ENCODE measurements at places on chromosomes 3 and 15.
A peak's percentile ranks its signal among the peaks of the same experiment; 100 is the strongest.

DNA sequence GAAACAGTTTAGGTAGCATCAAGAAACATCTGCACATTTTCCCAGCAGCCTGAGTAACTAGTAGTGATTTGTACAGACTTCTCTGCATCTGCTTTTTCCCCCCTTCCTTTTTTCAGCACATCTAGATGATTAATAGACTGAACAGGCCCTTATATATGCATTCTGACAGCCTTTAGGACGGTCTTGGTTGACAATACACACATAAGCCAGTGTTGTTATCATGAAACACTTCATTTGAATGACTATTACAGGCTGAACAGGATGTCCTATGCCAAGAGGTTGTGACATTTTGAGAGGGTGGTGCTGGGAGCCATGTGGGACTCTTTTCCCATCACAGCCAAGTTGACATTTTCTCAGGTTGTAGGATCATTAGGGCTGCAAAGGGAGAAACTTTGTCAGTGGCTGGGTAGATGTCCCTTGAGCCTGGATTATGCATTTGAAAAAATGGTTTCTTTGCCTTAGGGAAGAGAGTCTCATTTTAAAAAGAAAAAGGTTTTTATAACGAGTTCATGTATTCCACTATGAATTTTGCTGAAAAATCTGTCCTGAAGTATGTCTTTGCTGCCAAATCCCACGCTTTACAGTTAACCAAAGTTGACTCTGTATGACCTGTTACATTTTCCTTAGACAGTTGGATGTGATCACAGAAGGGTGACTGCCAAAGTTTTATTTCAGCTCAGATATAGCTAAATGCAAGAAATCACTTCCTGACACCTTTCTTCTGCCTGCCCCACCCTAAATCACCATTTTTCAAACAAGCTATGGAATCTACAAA is 73.7 kb downstream of the FILIP1L start:
- no peak for DNase-seq

DNA sequence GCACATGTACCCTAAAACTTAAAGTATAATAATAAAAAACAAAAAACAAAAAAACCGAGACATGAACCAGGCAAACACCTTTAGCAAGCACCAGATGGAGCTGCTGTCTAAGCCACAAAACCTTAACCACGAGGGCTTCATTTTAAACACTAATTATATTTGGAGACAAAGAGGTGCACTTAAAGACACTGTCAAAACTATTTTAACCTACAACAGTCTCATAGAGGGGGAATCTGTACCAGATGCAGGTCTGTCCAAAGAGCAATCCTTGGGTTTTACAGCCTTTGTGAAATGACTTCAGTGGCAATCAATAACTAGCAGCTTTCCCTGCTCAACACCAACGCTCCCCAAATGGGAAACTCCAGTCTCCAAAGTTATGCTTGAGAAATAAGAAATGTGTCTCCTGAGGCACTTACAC is 115.7 kb upstream of the TSPAN3 start:
- DNase-seq = no peak

GRCh38 chr15:67358391-67358790 is 103.8 kb downstream of the IQCH start:
- no peak for DNase-seq

- DNase-seq = no peak
Observed at GRCh38 chr3:138824114-138824506, 10.6 kb downstream of the PIK3CB start.

DNA sequence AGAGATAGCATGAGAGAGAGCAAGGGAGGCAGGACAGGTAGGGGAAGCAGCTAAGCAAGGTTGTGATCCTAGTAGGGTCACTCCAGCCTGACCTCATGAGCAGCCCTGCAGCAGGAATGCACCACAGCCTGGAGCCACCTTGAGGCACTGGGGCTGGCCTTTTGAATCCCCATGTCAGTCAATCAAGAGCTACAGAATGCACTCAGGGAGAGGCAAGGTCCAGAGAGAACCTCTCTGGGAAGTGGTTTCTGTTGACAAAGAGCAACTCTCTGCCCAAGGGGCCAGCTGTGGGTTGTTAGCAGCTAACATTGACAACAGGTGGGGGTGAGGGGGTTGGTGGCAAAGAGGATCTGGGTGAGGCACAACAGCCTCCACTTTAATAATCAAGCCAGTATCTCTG is 54.6 kb downstream of the TRANK1 start:
- no peak for DNase-seq

DNA sequence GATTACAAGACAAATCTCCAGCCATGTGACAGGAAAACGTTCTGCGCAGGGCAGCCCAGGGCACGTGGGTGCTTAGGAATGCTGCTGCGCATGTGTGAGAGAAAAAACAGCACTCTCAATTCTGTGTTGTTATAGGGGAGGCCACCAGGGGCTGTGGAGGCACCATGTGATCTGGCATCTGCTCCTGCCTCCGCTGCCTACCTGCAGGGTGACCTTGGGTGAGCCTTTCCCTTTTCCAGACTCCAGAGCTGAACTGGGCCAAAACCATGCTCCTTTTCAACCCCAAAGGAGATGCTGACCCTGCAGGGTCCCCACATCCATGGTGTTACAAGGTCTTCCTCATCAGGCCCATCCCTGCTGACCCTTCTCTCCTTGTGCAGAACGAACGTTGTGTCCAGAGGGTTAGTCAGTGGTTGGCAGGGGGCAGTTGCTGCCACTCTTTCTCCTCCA is 81.5 kb upstream of the RASGRF1 start:
- DNase-seq = no peak

GRCh38 chr3:134249296-134249841 is 1.3 kb downstream of the RYK start:
- no peak for DNase-seq

GRCh38 chr15:70271422-70272088 is 173.8 kb upstream of the TLE3 start:
- DNase-seq = no peak

GRCh38 chr3:101858464-101859030 is 9.2 kb downstream of the NFKBIZ start:
- no peak for DNase-seq

GRCh38 chr15:48796930-48797329 is 13.9 kb downstream of the CEP152 start:
- no peak for DNase-seq

- no peak for DNase-seq
Observed at GRCh38 chr3:30596152-30596551, 10.2 kb upstream of the TGFBR2 start.

- DNase-seq = no peak
Observed at GRCh38 chr3:141191097-141191749, 40.4 kb upstream of the PXYLP1 start.

DNA sequence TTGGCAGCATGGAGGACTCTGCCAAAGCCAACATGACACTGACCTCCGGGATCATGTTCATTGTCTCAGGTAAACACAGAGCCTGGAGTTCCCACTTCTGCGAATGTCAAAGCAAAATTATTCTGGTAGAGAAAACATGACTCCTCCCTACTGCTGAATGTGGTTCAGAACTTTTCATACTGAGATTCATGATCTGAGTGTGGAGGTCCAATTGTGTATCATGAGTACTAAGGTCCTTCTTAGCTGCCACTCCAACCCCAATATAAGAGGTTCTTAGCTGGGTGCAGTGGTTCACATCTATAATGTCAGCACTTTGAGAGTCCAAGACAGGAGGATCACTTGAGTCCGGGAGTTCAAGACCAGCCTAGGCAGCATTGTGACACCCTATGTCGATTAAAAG is 13.8 kb downstream of the CLDN18 start:
- DNase-seq = no peak

DNA sequence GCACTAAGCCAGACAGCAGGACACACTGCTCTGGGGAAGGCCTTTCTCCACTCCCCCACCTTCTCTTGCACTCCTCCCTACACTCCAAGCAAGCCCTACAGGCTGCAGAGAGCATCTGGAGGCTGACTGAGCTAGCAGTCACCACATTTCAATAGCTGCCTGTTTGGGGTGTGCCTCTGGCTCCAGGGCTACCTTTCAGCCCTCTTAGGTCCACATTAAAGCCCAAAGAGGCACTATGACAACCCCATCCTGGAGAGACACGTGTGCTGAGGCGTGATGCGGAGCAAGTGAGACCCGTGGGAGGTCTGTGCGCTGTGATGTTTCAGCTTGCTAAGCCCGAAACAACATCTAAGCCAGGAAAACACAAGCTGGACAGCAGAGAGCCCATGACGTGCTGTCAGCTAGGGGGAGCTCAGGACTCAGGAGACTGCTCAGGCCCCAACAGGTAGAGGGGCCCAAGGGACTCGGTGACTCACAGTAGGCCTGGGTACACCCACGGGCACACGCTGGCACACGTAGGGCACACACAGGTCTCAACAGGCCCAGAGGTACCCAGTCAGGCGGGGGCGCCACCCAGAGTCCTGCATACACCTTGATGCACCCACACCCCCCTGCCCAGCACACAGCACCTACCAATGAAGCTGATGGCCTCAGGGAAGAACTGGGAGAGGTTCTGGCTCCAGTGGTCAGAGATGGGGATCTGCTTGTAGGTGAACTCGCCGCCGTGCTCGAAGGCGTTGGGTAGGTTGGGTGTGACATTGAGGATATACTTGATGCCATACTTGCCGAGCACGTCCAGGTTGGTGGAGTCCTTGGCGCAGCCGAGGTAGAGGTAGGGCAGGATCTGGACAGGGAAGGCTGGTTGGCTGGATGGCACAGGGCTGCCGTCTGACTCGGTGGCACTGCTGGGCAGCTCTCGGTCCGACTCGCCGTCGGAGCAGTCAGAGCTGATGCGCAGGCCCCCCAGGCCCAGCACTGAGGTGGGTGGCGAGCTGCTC is 2.8 kb downstream of the DUSP7 start:
- no peak for DNase-seq

GRCh38 chr3:138114988-138115971 is at the start of gene DZIP1L:
TSS of gene DZIP1L (minus strand) at chr3:138115608. CDS start at chr3:138103971, 11,637 bp downstream.
- peak; percentile 68 for DNase-seq

DNA sequence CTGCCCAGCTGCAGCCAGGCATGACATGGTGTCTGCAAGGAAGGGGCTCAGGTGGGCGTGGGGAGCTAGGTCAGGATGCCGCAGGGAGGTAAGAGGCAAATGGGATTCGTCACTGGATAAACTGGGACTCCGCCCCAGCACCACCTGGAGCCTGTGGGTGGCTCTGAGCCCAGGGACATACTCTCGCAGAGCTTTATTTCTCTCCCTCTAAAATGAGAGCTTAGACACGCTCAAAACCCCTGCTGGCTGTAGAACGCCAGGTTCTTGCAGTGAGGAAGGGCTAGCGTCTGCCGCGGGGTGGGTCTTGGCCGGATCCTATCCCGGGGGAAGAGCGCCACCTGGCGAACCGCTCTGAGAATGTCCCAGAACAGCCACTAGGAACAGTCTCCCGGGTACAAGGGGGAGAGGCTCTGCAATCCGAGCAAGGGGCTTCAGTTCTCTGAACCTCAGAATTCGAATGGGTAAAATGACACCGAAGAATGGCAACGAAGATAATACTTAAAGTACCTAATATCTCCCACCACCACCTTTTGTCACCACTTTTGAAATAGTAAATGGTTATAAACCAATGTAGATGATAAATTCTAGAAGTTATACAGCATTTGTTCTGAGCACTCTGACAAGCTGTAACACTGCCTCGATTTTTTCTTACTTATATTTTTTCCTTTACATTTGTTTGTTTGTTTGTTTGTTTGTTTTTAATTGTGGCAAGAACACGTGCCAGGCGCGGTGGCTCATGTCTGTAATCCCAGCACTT is 53.2 kb upstream of the SRGAP3 start:
- DNase-seq = peak; percentile 87

DNA sequence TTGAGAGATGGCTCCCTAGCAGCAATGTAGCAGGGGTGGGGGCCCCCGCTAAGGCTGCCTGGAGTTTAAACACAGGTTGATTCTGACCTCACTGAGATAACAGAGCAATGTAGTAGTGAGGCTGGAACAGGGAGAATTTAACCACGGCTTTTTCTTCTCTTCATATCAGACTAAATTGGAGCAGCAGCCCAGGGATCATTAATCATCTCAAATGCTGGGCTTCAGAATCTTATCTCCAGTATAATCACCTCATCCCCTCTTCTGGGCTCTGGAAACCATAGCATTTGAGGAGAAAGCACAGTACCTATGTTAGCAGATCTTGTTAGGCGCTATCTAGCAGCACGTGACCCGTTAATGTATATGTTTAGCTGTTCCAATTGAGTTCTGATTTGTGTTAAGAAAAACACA is 25.4 kb upstream of the DET1 start:
- no peak for DNase-seq

DNA sequence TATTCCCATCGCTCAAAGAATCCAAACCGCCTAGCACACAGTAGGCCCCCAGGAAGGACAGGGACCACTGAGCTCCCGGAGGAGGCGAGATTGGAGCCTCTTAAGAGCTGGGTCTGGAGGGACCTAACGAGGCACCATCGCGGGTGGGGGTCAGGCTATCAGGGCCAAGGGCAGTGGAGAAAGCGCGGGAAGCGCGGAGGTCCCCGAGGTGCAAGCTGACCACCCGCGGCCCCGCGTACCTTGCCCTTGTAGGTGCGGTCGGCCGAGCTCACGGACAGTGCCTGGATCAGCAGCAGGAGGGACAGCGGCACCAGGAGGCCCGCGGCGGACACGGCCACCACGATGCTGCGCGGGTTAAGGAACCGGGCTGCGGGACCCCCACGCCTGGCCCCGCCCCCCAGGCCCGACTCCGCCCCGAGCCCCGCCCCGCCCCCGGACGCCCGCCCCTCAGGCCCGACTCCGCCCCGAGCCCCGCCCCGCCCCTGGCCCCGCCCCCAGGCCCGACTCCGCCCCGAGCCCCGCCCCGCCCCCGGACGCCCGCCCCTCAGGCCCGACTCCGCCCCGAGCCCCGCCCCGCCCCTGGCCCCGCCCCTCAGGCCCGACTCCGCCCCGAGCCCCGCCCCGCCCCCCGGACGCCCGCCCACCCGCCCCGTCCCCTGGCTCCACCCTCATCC is 3.9 kb downstream of the ZDHHC19 start:
- DNase-seq = no peak

- DNase-seq = no peak
Observed at GRCh38 chr3:72312339-72312738, 527.4 kb upstream of the PROK2 start.

DNA sequence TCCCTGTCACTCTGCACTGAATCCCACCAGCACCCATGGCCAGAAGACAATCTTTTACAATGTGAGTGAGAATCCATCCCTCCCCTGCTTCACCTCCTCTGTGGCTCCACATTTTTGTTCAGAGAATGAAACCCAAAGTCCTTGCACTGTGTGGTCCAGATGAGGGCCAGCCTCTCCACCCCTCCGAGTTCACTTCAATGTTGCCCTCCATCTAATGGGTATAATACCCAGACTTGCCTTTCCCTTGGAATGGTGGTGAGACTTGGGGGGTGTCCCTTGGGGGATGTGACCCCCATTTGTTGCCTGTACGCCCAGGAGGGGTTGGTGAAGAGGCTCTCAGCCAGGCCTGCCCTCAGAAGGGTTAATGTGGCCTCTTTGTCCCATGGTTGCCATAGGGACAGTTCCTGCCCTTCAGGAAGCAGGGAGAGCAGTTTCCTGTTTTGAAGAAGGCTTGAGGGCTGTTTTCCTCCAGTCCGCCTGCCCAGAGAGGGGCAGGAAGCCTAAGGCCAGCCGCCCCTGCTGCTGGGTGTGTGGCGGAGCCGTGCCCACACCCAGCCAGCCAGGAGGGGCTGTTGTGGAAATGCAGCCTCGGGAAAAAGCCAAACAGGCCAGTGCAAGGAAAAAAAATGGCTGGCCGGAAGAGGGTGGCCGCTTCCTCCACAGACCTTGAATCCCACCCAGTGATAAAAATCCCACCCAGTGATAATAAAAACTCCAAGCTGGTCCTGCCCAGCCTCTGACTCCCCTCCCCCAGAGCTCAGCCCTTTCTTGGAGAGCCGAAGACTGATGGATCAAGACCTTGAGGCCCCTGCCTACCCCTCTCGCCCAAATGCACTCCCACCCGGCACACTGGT is 14.6 kb upstream of the FGD5 start:
- DNase-seq = no peak

- DNase-seq = no peak
Observed at GRCh38 chr3:163364717-163365116, 1713.6 kb downstream of the SI start.

All from left kidney (tissue), 8 donors.